Right atrium auricular region (tissue), 2 donors: ENCODE measurements at places on chromosomes 6 and 20. TPM values are rescaled to one million over a fixed set of nuclear protein-coding genes. Genes with fewer than 3 reads are reported as not detected.
A peak's percentile ranks its signal among the peaks of the same experiment; 100 is the strongest.

DNA sequence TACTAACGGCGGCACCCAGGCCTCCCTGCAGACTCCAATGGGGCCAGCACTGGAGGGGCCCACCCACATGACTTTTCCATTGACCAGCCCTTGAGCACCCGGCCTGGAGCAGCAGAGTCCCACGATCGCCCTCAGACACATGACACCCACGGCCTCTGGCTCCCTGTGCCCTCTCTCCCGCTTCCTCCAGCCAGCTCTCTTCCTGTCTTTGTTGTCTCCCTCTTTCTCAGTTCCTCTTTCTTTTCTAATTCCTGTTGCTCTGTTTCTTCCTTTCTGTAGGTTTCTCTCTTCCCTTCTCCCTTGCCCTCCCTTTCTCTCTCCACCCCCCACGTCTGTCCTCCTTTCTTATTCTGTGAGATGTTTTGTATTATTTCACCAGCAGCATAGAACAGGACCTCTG is 26.1 kb upstream of the FANCE start:
- no peak for DNase-seq

STK38 gene
- total RNA-seq, result 16.1 TPM

GRCh38 chr20:59010995-59011873 is 4.2 kb upstream of the CTSZ start:
- peak; percentile 70 for DNase-seq

SLC22A16 gene
- not detected for total RNA-seq

- DNase-seq, result no peak
These were observed 50.8 kb downstream of the IL22RA2 start for GRCh38 chr6:137122612-137123011.

RGS17 gene
- not detected for total RNA-seq

GRCh38 chr6:99940582-99940981 is 53.4 kb downstream of the MCHR2 start:
- no peak for DNase-seq

POPDC3 gene
- total RNA-seq, result 39.3 TPM

C2 gene
- 3.5 TPM for total RNA-seq

GRCh38 chr6:152571943-152572337 is 65.2 kb downstream of the SYNE1 start:
- no peak for DNase-seq

DNA sequence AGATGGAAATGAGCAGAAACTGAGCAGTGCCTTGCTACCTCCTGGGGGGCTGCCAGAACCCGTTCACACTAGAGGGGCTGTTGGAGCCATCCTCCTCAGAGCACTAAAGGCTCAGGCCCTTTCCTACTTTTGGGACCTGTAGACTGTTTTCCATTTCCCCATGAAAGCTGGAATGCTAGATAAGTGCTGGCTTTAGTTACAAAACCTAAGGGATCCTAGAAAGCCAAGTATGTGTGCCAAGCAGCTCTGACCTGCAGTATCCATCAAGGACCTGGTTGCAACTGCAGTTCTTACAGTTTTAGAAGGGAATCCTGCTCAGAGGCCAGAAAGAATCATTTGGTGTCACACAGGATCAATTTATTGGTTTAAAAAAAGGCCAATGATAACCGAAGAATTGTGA is 176.7 kb upstream of the COL21A1 start:
- DNase-seq, result no peak
